Tongue (tissue), 3 donors: ENCODE measurements at places on chromosomes 11 and 22. TPM values are rescaled to one million over a fixed set of nuclear protein-coding genes. Genes with fewer than 3 reads are reported as not detected.

- no peak for DNase-seq
Measured at GRCh38 chr22:43442386-43443151, 30.8 kb downstream of the MPPED1 start.

DNA sequence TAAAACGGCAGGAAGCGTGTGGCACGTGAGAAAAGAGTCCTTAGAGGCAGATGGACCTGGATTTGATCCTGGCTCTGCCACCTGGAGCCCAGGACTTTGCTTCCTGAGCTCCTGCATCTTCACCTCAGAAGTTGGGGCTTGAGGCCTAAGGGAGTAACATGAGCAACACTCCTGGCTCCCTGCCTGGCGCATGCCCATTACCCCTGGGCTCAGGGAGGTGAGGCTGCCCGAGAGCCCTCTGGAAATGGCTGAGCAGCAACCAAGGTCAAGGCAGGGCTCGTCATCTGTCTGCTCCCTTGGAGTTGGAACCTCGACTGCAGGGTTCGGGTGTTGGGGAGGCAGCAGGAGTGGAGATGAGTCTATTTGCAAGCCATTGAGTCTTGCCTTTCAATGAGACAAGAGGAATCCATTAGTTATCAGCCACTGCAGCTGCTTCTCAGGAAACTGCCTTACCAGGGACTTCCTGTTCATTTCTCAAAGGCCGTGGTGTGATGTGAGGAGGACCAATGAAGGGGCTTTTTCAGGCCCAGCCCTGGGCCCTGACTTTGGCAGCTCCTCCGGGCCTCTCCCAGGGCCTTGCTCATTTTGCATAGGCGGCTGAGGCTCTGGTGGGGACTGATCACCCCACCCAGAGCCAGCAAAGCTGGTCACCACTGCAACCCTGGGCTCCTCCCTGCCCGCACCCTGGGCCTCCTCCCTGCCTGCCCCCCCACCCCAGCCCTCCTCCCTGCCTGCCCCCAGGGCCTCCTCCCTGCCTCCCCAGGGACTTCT is 6.4 kb downstream of the FADS2 start:
- DNase-seq, result peak; percentile 60

DNA sequence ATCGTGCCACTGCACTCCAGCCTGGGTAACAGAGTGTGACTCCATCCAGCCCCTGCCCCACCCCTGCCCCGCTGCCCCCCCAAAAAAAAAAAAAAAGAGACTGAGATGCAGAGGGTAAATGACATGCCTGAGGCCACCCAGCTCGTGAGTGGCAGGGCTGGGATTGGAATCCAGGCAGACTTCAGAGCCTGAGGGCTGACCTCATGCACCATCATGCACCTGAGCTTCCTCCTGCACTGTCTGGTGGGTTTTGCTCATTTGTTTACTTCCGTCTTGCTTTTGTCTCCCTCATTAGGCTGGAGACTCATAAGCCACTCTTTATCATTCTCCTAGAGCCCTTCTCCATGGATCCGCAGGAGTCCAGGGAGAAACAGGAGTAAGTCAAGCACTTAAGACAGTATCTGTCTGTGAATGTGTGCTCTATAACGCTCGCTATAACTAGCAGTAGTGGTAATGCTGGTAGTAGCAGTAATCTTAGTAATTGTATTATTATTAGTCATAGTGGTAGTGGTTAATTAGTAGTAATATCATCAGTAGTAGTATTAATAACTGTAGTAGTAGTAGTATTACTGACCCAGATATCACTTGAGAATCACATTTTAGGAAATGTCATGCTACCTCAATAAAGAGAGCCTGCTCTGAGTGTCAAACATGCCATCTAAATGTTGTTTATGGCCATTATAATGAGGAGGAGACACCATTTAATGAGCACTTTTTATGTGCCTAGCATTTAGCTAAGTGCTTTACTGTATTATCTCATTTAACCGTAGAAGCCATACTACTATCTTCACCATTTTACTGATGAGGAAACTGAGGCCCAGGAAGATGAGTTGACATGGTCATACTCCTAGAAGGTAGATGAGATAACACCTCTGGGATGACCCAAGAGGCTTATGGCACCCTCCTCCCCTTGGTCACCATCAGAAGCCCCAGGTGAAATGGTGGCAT is 85.0 kb downstream of the NAT10 start:
- no peak for DNase-seq

DNA sequence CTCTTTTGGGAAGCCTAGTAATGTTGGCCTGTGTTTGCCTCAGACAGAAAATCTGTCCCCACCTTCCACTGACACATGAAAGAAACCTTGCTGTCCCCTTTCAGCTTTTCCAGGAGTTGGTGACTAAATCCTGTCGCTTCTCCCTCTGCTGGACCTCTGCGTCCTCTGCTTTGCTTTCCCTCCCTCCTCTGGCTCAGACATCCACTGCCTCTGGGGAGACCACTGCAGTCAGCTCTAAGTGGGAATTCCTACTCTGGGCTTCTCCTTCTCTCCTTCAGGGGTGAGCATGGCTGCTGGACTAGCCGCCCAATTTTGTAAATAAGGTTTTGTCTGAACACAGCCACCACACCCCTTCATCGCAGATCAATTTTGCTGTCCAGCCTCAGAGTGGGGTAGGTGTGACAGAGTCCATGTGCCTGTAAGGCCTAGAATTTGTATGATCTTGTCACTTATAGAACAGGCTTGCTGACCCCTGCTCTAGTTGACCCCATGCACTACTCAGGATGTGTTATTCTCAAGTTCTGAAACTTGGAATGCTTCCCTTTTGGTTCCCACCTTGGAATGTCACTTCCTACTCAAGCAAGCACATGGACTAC is 23.0 kb downstream of the LRRC74B start:
- no peak for DNase-seq

DNA sequence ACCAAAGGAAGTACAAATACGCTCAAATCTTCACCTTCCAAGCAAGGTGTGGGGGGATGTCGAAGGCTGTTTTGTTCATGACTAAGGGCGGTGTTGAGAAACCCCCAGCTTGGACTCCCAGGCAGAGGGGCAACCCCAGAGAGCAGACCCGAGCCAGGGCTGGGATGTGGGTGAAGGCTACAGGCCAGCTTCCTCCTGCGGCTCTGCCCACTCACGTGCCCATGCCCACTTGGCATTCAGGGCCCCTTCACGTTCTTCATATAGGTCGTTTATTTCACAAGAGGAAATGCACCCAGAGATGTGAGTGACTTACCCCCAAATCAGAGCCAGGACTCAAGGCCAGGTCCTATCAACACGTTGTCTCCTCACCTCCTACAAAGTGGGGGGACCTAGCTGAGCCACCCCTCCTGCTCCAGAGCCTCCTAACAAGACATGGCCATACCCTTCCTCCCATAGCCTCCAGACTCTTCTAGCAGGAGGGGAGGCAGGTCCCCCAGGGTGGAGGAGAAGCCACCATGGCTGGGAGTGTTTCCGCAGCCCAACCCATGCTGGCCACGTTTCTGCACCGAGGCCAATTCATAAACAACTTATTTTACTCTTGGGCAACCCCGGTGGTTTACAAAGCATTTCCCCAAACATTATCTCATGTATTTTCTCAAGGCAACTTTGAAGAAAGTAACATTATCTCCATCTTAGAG is 22.0 kb downstream of the TMEM184B start:
- no peak for DNase-seq

GRCh38 chr11:74018331-74019005 is 9.6 kb upstream of the UCP3 start:
- DNase-seq, result peak; percentile 45

DNA sequence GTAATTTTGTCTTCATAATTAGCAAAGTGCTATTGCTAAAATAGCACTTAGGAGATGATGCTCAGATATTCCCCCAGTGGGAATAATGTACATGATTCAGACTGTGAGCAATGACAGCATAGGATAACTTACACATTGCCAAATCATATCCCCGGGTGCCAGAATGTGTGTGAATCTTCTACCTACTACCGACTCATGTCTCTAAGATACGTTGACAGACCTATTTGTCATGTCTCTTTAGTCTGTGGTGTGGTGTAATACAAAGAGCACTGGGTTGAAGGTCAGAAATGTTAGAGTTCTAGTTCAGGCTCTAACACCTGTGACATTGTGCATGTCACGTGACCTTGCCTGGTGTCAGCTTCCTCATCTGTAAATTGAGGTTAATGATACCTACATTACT is 31.0 kb upstream of the PICALM start:
- no peak for DNase-seq

- no peak for DNase-seq
Measured at GRCh38 chr11:8207080-8208000, 38.5 kb upstream of the RIC3 start.

DNA sequence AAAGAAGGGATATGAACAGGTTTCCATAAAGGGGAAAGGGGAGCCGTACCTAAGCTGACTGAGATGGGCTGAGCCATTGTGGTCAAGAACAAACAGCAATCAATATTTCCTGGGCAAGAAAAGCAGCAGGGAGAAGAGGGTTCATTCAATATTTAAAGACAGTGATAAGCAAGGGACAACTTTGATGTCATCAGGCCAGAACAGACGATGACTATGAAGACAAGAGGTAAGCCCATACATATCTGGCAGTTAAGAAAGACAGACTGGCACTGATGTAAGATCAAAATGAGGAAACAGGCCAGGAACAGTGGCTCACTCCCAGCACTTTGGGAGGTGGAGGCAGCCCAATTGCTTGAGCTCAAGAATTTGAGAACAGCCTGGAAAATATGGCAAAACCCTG is 2.4 kb downstream of the OR5A2 start:
- no peak for DNase-seq

Gene BID
- total RNA-seq, result 18.6 TPM

Gene ENTHD1
- not detected for total RNA-seq

Gene C22orf31
- total RNA-seq, result 0.62 TPM

Gene IGLL5
- total RNA-seq, result not detected

Gene MRGPRE
- total RNA-seq, result 0.41 TPM

Gene TBX1
- 28.5 TPM for total RNA-seq
